ENCODE measurements at places on chromosomes 3 and 15.

- no peak for DNase-seq
These were observed 24.9 kb downstream of the ZMAT3 start for GRCh38 chr3:179046497-179047353.

DNA sequence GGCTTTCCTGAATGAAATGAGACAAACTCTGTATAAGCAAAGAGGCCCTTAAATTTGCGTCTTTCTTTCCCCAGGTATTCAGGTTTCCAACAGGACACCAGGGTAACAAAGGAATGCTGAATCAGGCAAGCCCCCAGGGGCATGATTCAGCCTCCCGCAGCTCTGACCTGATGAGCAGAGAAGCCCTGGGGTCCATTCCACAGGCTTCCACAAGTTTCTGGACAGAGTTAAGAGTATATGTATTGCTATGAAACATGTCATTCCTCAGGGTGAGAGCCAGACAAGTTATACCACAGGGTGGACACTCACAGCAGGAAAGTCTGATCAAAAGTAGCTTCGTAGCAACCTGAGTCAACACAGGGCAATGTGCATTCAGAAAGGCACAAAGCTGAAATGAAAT, 68.1 kb upstream of the CTNNB1 start:
- DNase-seq, result no peak

GRCh38 chr3:191339316-191339917, 9.1 kb upstream of the UTS2B start:
- DNase-seq, result no peak

DNA sequence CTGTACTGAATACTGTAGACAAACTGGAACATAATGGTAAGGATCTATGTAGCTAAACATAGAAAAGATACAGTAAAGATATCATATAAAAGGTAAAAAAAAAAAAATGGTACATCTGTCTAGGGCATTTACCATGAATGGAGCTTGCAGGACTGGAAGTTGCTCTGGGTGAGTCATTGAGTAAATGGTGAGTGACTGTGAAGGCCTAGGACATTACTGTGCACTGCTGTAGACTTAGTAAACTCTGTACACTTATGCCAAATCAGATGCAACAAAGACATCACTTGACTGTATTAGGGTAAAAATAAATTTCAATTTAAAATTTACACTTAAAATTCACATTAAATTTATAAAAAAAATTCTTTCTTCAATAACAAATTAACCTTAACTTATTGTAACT, 281.3 kb upstream of the LMCD1 start:
- DNase-seq, result no peak

DNA sequence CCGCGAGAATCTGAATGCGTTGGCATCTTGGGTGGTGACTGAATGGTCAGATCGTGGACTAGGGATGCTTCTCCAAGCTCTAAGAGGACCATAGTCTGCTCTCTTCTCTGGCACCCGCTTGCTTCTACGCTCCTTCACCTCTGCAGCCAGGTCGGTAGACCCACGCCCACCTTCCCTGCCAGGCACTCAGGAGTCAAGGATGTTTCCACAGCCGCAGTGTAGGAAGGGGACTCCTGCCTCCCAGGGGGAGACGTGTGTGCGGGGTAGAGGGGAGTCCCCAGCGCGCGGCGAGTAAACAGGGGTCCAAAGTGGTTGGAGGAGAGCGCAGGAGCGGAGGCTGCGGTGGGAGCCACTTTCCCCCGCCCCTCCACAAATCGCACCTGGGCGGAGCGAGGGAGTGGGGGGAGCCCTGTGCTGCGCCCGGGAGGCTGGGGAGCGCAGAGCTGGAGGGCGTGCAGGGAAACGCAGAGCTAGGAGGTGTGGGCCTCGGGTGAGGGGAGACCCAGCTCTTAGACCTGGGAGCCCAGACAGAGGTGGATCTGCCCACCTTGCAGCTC, 1.7 kb downstream of the LRRC3B start:
- no peak for DNase-seq
